ENCODE measurements at places on chromosomes 1 and 21. TPM values are rescaled to one million over a fixed set of nuclear protein-coding genes. Genes with fewer than 3 reads are reported as not detected.

- DNase-seq: no peak
Observed at GRCh38 chr1:23868557-23869016, 497 bp upstream of the FUCA1 start.

OLIG2 gene
- 5.4 TPM for total RNA-seq

DNA sequence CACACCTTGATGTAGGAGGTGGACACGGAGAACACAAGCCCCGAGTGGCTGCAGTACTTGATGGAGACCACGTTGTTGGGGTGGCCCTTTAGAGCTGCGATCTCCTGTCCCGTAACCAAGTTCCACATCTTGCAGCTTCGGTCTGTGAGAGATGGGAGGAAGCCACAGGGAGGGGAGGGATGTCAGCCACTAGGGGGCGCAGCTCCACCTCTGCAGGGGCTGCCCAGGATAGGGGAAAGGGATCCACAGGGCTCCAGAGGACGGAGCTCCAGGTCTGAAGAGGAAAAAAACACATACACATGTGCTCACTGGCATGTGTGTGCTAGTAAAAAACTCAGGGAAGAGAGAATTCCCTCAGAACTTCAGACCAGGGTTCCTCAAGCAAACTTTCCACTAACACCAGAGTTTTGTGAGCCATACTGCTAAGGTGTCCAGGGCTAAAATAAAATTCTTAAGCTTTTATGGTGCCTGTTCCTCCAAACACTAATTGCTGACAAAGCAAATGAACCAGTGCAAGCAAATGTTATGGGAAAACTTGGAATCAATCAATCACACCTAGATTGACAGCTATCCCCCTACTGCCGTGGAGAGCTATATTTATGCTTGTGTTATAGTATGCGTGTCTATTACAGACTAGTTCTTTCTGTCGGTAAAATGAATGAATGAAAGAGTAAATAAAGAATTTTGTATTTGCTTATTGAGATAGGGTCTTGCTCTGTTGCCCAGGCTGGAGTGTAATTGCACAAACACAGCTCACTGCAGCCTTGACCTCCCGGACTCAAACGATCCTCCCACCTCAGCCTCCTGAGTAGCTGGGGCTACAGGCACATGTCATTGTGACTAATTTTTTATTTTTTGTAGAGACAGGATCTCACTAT lies 43.7 kb downstream of the KIF21B start:
- peak; percentile 75 for DNase-seq

- DNase-seq: no peak
Observed at GRCh38 chr1:204742676-204743251, 57.2 kb upstream of the LRRN2 start.

SAMD11 gene
- not detected for total RNA-seq

- no peak for DNase-seq
Observed at GRCh38 chr1:219871427-219872057, 56.8 kb downstream of the SLC30A10 start.

DNA sequence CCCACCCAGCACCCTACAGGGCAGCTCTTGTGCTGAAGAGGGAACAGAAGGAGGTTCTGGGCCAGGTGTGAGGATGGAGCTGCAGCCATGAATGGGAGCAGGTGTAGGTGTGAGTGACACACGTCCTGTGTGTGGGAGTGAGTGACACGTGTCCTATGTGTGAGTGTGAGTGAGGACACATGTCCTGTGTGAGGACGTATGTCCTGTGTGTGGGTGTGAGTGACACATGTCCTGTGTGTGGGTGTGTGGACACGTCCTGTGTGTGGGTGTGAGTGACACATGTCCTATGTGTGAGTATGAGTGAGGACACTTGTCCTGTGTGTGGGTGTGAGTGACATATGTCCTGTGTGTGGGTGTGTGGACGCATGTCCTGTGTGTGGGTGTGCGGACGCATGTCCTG lies 26.4 kb downstream of the MEGF6 start:
- no peak for DNase-seq

DNA sequence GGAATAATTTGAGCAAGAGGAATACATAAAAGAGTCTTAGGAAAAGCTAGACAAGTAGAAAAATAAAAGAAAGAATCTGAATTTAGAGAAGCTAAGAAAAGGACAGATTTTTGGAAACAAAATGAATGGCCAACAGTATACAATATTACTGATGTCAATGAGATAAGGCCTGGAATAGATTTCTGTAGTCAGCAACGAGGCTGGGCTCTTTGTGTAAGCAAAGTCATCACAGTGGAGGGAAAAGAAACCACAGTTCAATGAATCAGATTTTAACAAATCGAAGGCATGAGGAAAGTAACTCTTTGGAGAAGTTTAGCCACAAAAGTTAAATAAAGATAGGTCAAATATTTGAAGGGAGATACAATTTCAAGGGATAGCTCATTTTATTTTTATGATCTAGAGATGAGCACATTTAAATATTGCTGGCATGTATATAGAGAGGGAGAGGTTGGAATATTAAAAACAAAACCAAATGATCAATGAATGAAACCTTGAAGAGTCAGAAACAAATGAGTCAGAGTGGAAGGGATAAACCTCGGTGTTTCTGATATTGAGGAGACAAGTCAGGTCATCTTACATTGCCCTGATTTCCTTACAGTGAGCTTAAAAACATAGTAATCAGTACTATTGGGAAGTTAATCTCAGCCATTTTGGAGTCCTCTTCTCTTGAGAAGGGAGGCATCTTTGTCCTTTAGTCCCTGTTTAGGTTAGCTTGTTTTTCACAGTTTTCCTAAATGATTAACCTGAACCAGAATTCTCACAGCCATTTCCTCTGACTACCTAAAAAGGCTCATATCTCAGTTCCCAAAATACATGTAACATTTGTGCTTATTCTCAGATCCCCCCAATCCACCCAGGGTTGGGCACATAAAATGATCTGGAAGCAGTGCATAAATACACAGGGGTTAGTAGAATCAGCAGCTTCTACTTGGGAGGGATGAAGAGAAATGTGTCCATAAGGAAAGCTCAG lies 620.0 kb upstream of the B3GALT2 start:
- DNase-seq: no peak

DNA sequence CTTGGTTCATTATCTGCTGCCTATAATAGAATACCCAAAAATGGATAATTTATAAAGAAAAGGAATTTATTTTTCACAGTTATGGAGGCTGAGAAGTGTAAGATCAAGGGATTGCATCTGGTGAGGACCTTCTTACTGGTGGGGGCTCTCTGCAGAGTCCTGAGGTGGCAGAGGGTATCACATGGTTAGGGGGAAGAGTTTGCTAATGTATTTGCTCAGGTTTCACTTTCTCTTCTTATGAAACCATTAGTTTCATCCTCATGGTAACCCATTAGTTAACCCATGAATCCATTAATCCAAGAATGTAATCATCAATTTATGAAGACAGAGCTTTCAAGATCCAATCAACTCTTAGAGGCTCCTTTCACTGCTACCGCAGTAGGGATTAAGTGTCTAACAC lies 120.6 kb downstream of the DNM3 start:
- no peak for DNase-seq

Measured in neural crest cell (in vitro differentiated cells).